Fibroblast of skin of abdomen (primary cell): ENCODE measurements at places on chromosomes 11 and 22.

GRCh38 chr11:128786507-128786906 lies 80.6 kb downstream of the KCNJ1 start:
- no peak for DNase-seq

GRCh38 chr11:132278801-132279574 lies 908.6 kb downstream of the NTM start:
- DNase-seq: peak; percentile 60

DNA sequence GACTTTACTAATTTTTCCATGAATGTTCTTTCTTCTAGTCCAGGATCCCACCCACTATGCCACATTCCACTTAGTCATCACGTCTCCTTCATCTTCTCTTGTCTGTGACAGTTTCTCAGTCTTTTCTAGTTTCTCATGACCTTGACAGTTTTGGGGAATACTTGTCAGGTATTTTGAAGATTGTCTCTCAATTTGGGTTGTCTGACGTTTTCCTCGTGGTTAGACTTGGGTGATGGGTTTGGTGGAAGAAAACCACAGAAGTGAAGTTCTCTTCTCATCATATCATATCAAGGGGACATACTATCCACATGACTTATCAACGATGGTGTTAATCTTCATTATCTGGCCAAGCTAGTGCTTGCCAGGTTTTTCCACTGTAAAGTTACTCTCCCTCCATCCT lies 102.4 kb downstream of the LRRC32 start:
- DNase-seq: peak; percentile 19

DNA sequence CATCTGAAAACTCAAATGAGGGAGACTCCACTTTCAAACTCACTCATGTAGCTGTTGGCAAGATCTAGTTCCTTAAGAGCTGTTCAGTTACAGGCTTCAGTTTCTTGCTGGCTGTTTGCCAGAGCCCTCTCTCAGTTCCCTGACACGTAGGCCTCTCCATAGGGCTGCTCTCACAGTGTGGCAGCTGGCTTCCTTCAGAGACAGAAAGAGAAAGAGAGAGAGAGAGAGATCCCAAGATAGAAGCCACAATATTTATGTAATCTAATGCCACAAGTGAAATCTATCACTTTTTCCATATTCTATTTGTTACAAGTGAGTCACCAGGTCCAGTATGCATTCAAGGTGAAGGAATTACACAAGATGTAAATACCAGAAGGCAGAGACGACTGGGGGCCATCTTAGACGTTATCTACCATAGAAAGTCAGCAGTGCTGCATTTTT lies 168.8 kb downstream of the RCN1 start:
- peak; percentile 81 for DNase-seq

- DNase-seq: no peak
Observed at GRCh38 chr11:924406-925157, 1.1 kb upstream of the AP2A2 start.

DNA sequence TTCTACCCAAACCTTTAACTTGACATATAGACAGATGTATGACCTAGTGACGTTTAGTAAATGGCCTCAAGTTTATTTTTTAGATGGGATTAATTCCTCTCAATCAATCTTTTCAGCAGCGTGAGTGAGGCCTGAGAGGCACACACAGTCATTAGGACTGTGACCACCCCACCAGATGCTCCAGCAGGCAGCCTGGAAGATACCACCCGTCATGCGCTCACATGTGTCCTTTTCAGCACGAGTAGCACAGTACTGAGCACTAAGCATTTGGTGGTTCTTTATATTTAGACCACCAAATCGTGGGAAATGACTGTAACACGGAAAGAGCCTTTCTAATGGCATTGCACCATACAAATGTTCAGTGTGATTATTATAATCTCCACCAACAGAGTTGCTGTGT lies 354.6 kb upstream of the DDI1 start:
- DNase-seq: no peak

DNA sequence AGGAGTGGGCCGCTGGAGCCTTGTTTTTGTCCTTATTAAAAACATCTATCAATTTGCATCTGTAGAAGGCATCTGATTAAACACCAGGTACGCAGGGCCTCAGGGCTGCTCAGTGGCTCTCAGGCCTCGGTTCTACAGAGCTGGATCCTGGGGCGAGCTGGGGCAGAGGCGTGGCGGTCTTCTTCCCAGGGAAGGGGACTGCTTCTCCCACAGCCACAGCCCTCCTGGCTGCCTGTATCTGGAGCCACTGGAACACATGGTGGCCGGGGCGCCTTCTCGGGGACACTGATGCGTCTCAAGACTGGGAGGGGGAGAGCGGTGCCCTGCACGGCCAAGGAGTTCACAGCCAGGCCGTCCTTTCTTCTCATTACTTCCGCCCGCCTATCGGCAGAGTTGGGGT lies 1178.2 kb downstream of the BRD1 start:
- DNase-seq: no peak

GRCh38 chr11:66800720-66801428 lies 42.4 kb upstream of the RCE1 start:
- no peak for DNase-seq

DNA sequence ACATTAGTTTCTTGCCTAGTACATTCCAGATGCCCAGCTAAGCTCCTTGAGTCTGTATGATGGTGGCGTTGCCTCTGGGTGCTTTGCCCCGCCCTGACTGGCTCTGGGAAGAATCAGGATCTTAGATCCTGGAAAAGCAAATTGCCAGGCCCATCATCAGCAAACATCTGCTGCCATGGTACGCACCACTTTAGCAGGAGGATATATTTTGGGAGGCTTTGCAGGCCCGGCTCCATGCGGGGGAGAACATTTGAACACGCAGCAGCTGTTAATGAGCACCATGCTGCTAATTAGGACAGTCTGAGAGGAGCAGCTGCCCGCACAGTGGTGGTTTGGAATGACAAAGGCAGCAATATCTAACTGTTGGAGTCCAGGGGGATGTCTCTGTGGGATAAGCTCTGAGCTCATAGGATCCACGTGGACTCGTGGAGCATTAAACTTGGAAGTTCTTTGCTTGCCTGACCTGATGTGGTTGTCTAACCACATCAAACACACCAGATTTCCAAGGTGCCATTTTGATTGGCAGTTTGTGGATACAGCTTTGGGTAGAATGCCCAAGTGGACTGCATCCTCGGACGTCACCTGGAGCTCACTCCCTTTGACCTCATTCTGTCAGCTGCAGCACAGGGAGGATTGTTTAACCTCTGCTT lies 217.0 kb upstream of the ZBED5 start:
- DNase-seq: no peak
